ENCODE measurements at places on chromosomes 5 and 9. TPM values are rescaled to one million over a fixed set of nuclear protein-coding genes. Genes with fewer than 3 reads are reported as not detected.

The PDE6A gene
- total RNA-seq = under 0.01 TPM

The CD14 gene
- 10.7 TPM for total RNA-seq

DNA sequence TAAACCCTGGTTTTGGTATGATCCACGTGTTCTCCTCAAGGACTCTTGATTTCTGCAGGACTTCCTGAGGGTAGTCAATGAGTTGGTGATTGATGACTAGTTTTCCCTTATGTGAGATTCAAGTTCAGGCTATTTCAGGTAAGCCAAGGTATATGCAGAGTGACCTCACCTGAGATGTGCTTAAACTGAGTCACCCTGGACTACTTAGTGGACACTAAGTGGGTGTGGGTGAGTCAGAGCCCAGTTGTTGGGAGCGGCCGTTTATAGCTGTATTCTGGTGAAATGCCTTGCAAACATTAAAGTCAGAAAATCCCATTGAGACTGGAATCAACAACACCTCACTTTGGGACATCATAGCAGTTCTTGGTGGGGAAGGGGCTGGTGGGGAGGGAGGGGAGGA is 62.9 kb downstream of the SLC28A3 start:
- DNase-seq = no peak

DNA sequence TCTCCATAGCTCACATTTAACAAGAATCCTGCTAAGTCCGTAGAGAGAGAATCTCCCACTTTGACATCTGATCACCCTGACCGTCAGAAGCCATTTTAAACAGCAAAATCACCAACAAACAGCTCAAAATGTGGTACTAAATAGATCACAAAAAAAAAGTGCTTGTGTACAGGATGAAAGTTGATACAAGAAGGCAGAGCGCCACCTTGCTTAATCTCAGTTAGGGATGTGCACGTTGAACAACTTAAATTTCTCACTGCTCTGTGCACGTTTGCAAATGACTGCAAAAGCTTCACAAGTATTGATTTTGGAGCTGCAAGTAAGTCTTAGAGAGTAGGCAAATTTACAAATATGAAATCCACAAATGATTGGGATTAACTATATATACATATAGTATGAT is 63.1 kb upstream of the NREP start:
- no peak for DNase-seq
